ENCODE measurements at places on chromosomes 2 and 18. TPM values are rescaled to one million over a fixed set of nuclear protein-coding genes. Genes with fewer than 3 reads are reported as not detected.

The SULT1C4 gene
- total RNA-seq: not detected

The HDHD2 gene
- total RNA-seq: 27.7 TPM

The POTEJ gene
- total RNA-seq: not detected

The SERPINB4 gene
- not detected for total RNA-seq

- peaks cover 4% of the 10 kb centered on the region for H3K27me3 ChIP-seq
- peaks cover 20% of the 10 kb centered on the region for H3K4me1 ChIP-seq
- peak overlapping the region; percentile 73 for H3K27ac ChIP-seq
- peak overlapping the region; percentile 19 for H3K4me3 ChIP-seq
- peaks cover 37% of the 10 kb centered on the region for H3K36me3 ChIP-seq
Measured at GRCh38 chr2:162022290-162022945, 51.6 kb downstream of the DPP4 start.

- H3K27ac ChIP-seq: no peak overlapping the region
- no peak overlapping the region for H3K4me3 ChIP-seq
- peaks cover 12% of the 10 kb centered on the region for H3K36me3 ChIP-seq
- no peaks in the 10 kb centered on the region for H3K27me3 ChIP-seq
- no peak for DNase-seq
Measured at GRCh38 chr2:53660886-53661285, 106.7 kb upstream of the CHAC2 start.
